ENCODE measurements at places on chromosomes 2 and 18.

- no peak for DNase-seq
Measured at GRCh38 chr2:233853883-233854240, 473 bp downstream of the HJURP start.

- no peak for DNase-seq
Measured at GRCh38 chr2:100259106-100259505, 63.2 kb downstream of the LONRF2 start.

DNA sequence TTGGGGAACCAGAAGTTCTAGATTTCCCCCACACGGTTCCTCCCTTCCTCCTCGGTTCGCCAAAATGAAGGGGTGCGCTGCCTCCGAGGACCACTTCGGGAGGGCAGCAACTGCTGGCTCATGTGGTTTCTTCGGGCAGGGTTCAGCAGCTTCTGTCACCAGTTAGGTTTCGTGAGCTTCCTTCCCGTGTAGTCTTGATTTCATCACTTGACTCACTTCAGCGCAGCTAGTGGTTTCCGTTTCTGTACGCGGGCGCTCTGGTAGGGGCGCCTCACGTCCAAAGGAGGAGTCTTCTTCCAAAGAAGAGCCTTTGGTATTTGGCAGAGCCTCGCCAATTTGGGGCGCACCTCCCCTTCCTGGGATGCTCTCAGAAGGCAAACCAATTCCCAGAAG, 485 bp upstream of the GALNT3 start:
- DNase-seq: peak; percentile 90

DNA sequence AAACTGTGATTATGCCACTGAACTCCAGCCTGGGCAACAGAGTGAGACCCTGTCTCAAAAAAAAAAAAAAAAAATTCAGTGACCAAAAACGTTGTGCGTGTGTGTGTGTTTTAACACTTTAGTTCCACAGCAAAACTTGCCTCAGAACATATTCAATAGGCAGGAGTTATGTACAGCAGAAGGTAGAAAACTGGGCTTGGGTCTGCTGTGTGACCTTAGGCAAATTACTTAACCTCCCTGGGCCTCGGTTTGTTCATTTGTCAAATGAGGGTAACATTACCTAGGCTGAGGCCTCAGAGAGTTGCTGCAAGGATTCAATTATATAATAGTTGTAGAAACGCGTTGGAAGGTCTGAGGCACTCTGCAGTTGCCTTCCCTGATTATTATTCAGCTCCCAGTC, 10.3 kb upstream of the SCG2 start:
- no peak for DNase-seq

GRCh38 chr2:53545604-53546003, 222.0 kb upstream of the CHAC2 start:
- no peak for DNase-seq

All from activated CD4-positive, alpha-beta T cell treated with anti-CD3 and anti-CD28 coated beads, Interleukin-2, Interleukin-4, amounts not matched to agents 100 ng/mL and 50 ng/mL, durations not matched to agents 16 hours and 8 hours (primary cell).